ENCODE measurements at places on chromosomes 11 and 22. TPM values are rescaled to one million over a fixed set of nuclear protein-coding genes. Genes with fewer than 3 reads are reported as not detected.

DNA sequence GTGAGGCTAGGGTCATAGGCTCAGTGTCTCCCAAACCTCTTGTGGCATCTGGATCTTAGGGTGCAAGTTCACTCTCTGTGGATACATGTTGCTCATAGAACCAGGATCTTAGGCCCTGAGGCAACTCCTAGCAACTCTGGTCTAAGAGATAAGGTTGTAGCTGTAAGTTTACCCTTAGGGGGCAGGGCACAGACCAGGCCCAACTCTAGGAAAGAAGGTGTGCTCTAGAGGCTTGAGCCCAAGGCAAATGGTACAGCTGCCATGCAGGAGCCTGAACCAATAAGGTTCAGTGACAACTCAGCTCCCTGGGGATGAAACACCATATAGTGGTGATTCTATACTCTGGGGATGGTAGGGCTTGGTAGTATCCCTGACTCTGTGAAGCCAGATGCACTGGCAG, 17.8 kb downstream of the CALCB start:
- no peak for DNase-seq

DNA sequence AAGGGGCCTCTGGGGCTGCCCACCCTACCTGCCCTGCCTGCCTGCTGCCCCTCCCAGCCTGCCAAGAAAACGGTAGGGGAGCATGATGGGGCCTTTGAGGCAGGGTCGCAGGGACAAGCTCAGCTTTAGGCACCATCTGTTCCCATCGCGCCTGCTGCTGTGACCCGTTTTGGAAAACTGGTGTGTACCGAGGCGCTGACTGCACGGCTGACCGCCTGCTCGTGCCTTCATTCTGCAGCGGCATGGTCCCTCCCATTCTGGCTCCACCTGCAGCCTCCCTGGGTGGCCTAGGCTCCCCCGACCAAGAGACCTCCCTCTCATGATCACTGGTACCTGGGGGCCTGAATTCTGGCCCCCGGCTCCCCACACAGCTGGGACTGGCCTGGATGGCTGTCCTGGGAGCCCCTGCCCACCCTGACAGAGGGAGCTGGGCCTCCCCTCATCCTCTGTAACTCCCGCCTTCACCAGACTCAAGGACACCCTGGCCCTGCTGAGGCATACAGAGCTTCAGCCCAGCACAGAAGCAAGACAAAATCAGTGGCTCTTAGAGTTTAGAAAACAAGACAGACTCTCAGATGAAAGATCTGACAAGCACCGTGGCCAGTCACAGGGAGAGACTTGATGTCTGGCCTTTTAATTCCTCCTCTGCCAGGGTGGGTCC, 6.5 kb upstream of the MYRF start:
- no peak for DNase-seq

GRCh38 chr11:118443590-118444218, 7.4 kb downstream of the KMT2A start:
- DNase-seq: no peak

- DNase-seq: no peak
These were observed 1313.2 kb downstream of the TBC1D22A start for GRCh38 chr22:48075604-48076003.

DNA sequence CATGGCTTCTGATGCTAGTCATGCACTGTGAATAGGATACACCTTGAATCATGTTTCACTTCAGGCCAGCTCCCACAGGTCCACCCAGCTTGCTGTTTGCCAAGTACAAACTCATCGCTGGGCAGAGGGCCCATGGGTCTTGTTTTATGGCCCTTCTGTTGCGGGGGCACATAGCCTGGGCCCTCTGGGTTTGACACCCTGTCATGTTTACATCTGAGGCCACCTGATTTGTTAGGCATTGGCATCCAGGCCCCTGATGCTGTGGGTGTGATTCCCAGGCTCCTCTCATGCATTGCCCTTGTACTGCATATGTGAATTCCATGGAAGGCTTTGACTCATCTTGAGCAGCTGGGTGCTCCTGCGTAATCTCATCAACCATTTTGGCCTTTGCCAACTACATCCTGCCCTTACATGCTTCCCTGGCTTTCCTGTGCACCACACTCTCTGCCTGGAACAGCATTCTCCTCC, 32.6 kb downstream of the PPFIBP2 start:
- DNase-seq: no peak

DNA sequence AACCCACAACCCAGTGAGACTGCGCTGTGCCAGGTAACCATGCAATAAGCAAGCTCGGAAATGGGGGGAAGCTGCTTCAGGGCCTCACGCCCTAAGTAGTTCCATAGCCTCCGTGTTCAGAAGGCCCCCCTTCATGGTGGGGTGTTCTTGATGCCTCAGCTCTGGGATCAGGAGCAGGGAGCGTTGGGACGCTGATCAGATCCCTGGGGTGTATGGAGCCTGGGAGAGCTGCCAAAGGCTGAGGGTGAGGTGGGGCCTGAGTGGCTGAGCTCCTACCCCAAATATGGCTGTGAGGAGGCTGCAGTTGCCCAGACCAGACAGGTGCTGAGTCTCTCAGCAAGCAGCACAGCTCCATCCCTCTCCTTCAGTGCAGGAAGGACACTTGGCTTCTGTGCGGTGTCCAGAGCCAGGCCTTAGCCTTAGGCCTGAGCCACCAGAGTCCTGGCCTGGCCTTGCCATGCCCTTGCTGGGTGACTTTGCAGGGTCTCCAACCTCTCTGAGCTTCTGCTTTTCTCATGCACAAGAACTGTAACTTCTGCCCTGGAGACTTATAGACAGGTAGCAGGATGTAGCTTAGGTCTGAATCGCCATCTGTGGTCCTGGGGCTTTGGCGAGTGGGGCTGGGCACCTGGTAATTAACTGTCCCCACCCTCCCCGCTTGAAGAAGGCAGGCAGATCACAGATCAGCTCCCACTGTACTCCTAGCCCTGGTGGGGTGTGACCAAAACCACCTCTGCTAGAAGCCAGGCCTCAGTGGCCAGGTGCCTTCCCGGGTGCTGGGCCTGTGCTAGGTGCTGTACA, 5.3 kb downstream of the MMP11 start:
- DNase-seq: peak; percentile 54

- DNase-seq: no peak
These were observed 17.4 kb downstream of the ARVCF start for GRCh38 chr22:19998991-19999820.

DNA sequence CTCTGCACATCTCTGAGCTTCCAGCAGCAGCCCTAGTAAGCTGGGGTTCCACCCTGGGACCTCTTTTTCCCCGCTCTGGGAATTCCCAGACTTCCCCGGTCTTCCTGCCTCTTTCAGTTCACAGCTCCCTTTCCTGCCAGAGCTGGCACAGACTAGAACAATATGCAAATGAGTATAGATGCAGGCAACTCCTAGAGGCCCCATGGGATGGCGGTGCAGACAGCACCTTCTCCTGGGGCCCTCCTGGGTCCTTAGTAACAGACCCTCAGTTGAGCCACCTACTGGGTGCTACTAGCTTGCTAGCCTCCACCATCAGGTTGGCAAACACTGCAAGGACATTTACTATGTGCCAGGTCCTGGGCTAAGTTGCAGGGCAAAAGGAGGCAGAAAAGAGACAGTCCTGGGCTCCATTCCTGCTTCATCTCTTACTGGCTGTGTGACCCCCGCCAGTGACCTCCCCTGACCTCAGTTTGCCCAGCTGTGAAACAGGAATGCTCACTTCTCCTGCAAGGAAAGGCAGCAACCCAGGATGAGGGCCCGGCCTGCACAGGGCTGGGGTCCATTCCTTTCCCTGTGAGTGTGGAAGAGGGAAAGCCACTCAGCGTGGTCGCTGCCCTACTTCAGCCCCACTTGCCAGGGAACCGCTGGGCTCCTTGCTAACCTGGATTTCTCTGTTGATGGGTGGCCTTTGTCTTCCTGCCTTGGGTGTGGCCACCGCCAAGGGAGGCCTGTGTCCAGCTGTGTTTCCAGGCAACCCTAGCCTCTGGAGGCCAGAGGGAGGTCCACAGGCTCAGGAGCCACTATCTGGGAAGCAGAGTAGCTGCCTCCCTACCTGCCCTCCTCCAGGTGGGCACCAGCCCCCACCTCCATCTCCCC, 7.3 kb downstream of the RELT start:
- DNase-seq: peak; percentile 39

GRCh38 chr22:28229566-28230485, 310.8 kb upstream of the PITPNB start:
- peak; percentile 57 for DNase-seq

- DNase-seq: no peak
These were observed 1260.9 kb downstream of the BRD1 start for GRCh38 chr22:48566741-48567140.

DNA sequence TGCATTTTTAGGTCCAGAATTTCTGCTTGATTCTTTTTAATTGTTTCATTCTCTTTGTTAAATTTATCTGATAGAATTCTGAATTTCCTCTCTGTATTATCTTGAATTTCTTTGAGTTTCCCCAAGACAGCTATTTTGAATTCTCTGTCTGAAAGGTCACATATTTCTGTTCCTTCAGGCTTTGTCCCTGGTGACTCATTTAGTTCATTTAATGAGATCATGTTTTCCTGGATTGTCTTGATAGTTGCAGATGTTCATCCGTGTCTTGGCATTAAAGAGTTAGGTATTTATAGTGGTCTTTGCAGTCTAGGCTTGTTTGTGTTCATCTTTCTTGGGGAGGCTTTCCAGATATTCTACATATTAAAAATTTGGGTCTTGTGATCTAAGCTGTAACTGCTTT, 694.8 kb upstream of the CCDC179 start:
- DNase-seq: no peak

GRCh38 chr22:24386937-24387471, 40.4 kb upstream of the ADORA2A start:
- no peak for DNase-seq

DNA sequence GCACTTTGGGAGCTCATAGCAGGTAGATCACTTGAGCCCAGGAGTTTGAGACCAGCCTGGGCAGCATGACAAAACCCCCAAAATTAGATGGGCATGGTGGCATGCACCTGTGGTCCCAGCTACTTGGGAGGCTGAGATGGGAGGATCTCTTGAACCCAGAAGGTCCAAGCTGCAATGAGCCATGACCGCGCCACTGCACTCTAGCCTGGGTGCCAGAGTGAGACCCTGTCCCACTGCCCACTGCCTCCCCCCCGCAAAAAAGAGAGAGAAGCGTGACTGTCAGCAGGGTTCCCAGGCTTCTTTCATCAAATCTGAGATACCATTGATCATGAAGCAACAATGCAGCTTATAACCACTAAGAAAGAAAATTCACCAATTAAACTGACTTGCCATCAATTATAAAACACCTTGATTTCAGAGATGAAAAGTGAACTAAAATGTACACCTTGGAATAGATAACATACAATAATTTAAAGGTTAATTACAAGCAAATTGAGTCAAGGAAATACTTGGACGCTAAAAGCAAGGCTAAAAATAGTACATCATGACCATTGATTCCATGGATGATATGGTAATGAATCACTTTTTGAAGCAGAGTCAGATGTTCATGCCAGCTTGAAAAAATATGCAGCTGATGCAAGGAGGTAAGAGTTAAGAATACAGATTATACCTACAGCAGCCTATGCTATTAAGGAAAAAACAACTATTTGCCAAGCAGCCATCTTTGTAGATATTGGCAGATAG, 90.8 kb upstream of the ALKBH3 start:
- no peak for DNase-seq

DNA sequence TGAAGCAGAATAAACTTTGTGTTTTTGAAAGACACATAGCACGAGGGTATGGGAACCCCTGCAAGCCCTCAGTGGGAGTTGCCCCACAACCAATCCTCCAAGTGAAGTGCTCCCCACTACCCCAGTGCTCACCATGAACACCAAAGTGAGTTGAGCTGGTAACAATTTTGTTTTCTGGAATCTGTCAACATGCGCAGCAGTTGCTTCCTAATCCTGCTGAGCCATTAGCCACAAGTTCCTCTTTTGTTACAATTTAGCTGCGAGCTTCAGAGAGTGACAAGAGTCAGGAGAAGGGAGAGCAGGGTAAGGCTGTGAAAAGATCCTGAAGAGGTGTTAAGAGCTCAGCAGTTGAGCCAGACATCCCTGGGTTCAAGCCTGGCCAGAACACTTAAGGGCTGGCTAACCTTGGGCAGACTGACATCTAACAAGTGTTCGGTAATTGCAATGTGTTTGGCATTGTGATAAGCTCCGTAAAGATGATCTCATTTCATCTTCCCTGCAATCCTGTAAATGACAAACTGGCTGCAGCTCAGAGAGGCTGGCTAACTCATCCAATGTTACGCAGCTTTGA, 24.1 kb upstream of the ASPHD2 start:
- DNase-seq: peak; percentile 18

GRCh38 chr11:16935518-16936302, 78.5 kb downstream of the PLEKHA7 start:
- peak; percentile 52 for DNase-seq

GRCh38 chr11:134524896-134525845, 113.1 kb upstream of the B3GAT1 start:
- no peak for DNase-seq

GRCh38 chr11:35352077-35352888, 67.1 kb downstream of the SLC1A2 start:
- DNase-seq: peak; percentile 76

GRCh38 chr11:14308114-14308896, 50.7 kb downstream of the RRAS2 start:
- DNase-seq: peak; percentile 58

DNA sequence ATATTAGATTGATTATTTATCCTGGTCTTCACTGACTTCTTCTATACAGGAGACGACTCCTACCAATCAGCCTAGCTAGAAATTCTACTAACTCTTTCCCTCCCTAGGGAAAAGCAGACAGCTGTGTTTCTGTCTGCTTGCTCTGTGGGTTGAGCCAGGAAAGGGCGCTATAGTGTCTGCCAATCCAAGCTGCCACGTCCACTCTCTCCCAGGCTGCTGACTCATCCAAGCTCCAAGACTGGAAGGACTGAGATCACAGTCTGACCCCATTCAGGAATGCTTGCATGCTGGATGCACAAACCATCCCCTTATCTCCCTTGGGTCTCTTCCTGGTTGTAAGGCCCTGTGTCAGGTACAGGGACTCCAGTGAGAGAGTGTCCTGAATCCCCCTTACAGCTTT, 955.6 kb downstream of the OPCML start:
- DNase-seq: peak; percentile 35

GRCh38 chr11:128877726-128878125, 10.6 kb upstream of the KCNJ1 start:
- no peak for DNase-seq

- DNase-seq: no peak
These were observed 3.1 kb upstream of the PYGM start for GRCh38 chr11:64762674-64763525.

Gene GLB1L2
- 32.3 TPM for total RNA-seq

Gene DPP3
- 24.6 TPM for total RNA-seq

Gene OR4D5
- 7.2 TPM for total RNA-seq

Gene OR56A1
- total RNA-seq: 2.2 TPM

Gene DNAJB7
- total RNA-seq: 3.1 TPM

Gene C11orf86
- not detected for total RNA-seq

Gene NEU3
- total RNA-seq: 5.1 TPM

Gene ADAMTS15
- 10.1 TPM for total RNA-seq

Gene CCT8L2
- total RNA-seq: 0.24 TPM

Gene OR56B4
- total RNA-seq: 1.7 TPM

Gene DGCR6L
- 40.0 TPM for total RNA-seq

Gene CCDC90B
- total RNA-seq: 47.7 TPM

Gene TMPRSS5
- not detected for total RNA-seq
